Renal cortical epithelial cell (primary cell): ENCODE measurements at places on chromosomes 11 and 22.

- DNase-seq: no peak
Observed at GRCh38 chr22:48321986-48322545, 1505.6 kb downstream of the BRD1 start.

DNA sequence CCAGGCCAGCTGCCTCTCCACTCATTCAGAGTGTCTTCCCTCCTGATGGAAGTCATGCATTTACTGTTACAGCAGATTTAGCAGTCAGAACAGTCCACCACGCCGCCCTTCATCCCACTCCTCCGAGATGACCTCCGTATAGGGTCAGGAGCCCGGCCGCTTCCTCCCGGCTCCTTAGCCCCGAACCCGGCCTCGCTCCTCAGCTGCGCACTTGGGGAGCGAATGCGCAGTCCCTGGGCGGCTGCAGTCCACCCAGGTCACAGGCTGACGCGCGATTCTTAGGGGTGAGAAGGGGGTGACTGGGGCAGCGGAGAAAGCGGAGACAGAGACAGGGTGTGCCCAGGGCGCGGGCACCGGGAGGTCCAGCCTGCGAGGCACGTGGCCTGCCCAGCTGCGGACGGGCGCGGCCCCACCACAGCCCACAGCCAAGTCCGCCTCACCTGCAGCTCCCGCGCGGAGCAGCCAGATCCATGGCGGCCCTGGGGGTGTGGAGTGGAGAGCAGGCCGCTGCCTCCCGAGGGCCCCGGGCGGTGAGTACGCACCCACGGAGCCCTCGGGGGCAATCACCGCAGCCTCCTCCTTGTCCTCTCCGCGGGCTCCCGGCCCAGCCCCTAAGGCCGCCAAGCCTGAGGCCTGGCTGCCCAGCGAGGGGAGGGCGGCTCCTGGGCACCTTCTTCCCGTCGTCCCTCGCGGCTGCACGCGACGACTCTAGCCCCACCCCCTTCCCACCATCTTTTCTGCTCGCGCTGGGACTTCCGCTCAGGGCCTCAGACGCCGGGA is 286.6 kb downstream of the BRD1 start:
- no peak for DNase-seq

DNA sequence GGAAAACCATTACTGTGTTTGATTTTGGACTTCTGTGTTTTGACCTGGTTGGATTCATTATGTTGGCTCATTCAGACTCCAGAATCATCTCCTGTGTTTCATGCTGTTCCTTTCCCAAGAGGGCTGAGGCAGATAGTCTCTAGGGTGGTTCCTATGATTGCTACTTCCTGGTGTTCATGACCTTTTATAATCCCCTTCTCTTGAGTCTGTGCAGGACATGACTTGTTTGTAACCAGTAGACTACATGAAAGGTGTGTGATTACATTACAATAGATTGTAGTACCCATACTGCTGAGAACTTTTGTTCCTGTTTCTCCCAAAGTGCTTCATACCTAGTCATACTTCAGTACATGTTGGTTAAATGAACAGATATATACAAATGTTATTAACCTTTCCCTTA is 700.6 kb downstream of the METTL15 start:
- no peak for DNase-seq

- DNase-seq: no peak
Observed at GRCh38 chr11:86891036-86891435, 64.2 kb downstream of the FZD4 start.

DNA sequence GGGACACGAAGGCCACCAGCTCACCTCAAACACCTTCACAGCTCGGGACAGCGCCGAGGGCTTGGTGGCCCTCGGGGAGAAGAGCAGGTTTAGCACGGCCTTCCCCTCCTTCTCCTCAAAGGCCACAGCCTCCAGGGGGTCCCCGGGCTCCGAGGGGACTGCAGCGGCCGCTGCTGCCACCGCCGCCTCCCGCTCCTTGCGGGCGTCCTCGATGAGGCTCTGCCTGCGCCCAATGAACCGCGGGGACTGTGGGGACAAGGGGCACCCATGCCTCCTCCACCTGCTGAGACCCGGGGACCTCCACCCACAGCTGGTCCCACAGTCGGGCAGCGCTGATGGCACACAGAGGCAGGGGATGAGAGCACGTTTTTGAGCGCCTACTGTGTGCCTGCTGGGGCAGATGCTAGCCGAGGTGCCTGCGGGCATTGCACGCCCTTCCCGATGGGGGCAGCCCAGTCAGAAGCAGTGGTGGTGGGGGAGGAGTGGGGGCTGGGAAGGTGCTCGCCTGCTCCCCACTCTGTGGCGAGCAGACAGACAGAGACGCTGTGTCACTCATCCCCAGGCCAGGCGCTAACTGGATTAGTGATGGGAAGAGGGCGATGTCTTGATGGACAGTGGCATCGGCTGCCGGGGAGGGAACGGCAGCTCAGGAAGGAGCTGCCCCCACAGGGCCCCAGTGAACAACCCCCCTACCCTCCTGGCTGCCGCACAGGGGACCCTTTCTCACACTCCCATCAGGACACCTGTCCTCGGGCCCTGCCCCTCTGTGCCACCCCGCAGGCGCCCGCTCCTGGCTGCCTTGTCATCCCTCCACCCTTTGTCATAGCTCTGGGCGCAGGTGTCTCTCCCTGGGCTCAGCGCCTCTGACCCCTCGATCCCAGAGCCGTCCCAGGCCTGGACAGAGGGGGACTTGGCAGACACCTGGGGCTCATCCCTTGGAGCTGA is 1.7 kb downstream of the TH start:
- DNase-seq: no peak

DNA sequence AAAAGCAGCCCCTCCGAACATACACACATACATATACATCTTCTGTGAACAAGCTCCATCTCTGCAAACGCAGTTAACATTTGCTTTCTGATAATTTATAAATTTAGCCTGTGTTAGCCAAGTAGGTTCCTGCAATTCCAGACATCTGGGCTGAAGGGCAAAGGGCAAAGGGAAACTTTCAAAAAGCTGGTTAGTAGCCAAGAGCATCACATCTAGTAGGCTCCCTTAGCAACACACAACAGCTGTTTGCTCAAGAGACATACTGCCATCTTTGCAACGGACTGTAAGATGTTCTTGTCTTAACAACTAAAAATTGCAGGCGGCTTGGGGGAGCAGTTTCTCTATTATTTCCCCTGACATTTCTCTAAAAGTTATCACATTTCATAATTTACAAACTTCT is 134.9 kb downstream of the RBFOX2 start:
- DNase-seq: no peak

DNA sequence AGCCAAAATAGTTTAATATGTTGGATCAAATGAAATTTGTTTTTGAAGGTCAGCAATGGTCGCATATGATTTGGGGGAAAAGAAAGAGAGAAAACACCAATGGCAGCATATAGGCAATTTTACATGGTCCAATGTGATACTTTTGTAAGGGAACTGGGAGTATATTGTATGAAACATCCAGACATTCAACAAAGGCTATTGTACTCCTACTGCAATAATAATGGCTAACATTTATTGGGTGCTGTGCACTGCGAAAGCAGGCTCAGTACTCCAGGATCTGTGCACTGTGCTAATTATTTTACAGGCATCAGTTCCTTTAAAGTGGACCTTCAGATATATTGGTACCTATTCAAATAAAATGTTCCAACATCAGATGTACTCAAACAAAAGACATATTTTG is 5.9 kb upstream of the OR10V1 start:
- DNase-seq: no peak

GRCh38 chr11:120011836-120012235 is 126.1 kb downstream of the TRIM29 start:
- no peak for DNase-seq

DNA sequence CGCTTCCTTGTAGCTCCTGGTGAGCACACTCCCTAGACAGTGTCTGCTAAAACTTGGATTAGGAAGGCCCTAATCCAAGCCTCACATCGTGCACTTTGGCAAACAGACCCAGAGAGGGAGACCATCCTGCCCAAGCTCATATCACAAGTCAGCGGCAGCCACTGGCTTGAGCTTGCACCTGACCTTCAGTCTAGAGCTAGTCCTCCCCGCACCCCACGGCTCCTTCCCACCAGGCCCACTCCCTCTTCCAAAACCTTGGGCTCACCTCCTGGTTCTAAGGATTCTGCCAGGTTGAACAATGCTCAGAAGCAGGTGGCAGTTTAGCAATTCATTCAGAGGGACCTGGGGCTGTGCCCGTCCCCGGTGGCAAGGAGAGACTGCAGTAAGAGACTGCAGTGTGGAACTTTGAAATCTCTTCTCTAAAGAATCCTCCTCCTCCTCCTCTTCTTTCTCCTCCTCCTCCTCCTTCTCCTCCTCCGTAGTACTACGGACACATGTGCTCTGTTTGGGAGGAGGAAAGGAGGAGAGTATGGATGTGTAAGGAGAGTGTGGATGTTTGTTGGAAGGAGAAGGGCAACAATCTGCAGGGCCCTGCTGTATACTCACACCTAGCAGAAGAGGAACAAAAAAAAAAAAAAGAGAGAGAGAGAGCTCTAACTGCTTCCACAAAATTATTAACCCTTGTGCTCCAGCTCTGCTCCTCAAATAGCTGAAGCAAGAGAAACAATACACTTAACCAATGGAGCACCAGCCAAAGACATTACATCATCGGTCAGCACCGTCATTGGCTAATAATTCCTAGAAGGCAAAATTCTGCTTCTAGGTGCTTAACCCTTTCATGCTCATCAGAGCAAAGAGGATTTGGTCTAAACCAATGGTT is 6.0 kb downstream of the SYN3 start:
- no peak for DNase-seq

DNA sequence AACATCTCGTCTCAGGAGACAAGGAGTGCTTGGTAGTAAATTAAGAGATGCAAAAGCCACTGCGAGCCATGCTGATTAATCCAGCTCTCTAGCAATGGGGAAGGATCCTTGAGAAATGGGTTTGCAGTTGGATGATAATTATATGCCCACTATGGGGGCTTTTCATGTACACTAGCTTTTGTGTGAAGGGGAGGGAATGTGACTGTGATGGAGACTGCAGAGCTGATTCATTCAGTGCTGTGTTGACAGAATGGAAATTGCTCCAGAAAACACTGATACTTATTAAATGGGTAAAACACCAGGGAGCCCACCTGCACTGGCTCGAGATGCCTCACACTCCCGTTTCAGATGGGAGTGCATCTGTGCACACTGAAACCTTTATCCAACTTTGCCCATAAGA is 37.0 kb upstream of the KIRREL3 start:
- DNase-seq: no peak

GRCh38 chr11:21622995-21623394 is 569.9 kb upstream of the ANO5 start:
- DNase-seq: peak; percentile 54

DNA sequence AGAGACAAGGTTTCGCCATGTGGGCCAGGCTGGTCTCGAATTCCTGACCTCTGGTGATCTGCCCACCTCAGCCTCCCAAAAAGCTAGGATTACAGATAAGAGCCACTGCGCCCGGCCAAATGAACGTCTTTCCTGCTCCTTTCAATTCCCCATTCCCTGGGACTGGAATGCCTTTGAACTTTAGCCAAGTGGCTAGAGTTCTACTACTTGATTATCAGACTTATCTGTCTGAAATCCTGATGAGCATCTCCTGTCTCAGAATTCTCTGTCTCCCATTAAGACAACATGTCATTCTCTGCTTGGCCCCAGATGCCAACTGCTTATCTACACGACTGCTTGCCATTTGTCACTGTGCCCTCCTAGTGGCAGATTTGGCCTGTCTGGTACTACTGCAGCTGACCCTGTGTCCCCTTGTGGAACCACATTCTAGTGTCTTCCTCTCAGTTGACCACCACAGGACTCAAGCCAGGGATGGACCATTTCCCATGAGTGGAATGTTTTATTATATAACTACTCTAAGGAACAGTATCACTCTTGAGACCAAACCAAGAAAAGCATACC is 33.1 kb upstream of the IPO7 start:
- DNase-seq: no peak

GRCh38 chr11:82004537-82005213 is 729.0 kb downstream of the FAM181B start:
- DNase-seq: no peak

GRCh38 chr22:30435674-30436126 is 10.1 kb downstream of the MTFP1 start:
- no peak for DNase-seq

DNA sequence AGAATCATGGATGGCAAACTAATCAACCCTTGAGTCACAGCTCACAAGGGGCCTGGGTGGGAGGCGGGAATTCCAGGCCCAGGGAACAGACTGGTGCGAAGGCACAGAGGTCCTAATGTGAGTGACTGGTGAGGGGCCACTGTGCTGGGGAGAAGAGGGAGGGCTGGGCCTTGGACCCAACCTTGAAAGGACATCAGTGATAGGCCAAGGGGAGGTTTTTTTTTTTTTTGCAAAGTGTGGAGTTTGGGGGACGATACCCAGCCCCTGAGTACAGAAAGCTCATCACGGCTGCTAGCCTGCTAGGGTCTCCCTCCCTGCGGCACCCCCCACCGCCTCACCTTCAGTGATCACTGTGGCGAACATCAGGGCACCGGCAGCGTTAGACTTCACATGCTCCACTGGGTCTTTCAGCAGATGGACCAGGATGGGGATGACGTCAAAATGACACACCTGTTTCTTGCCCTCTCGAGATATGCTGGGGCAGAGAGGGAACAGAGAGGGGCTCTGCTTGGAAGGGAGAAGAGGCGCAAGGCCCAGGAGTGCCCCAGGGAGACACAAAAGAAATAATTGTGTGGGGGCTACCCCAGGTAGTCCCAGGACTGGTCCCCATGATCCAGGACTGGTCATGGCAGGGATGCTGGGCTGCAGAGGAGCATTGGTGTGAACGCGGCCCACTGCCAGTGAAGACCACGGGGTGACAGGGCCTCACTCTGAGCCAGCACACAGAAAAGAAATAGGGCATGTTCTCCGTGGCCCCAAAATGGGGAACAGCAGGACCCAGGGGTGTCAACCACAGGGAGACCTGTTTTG is 8.6 kb upstream of the GNAZ start:
- no peak for DNase-seq

DNA sequence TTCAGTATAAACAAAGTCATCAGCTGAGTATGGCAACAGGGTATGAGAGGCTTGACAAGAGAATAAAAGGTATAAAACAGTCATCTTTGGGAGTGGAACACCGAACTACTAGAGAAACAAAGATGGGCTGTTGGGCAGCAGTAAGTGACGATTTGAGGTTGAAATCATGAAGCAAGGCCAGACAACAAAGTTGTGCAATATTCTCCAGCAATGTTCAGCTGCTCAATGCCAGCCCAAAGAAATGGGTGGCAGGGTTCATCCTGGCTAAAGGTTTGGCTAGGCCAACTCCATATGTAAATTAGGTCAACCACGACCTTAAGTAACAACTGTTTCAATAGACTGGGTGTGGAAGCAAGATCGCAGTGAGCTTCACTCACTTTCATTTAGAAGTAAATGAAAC is 6.2 kb downstream of the APIP start:
- peak; percentile 56 for DNase-seq
